ENCODE measurements at places on chromosomes 1 and 21.

GRCh38 chr1:241271427-241271826 is 85.6 kb downstream of the RGS7 start:
- no peak for DNase-seq

- no peak for DNase-seq
These were observed 58.2 kb upstream of the FOXD3 start for GRCh38 chr1:63264161-63264560.

DNA sequence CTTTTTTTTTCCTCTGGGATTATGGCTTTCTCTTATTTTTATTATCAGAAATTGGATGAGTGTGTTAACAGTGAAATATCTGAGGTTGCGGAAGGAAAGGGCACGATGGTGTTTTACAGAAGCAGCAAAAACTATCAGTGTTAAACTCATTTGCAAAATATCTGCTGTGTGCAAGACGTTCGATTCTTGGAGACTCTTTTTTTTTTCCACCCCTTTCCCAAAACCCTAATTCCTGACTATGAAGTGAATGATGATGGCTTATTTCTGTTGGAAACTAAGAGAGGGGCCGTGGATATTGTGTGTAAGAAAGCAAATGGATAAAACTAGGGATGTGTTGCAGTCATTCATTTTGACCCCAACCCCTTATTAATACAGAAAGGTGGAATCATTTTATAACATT is 677 bp downstream of the NCAM2 start:
- DNase-seq: no peak

DNA sequence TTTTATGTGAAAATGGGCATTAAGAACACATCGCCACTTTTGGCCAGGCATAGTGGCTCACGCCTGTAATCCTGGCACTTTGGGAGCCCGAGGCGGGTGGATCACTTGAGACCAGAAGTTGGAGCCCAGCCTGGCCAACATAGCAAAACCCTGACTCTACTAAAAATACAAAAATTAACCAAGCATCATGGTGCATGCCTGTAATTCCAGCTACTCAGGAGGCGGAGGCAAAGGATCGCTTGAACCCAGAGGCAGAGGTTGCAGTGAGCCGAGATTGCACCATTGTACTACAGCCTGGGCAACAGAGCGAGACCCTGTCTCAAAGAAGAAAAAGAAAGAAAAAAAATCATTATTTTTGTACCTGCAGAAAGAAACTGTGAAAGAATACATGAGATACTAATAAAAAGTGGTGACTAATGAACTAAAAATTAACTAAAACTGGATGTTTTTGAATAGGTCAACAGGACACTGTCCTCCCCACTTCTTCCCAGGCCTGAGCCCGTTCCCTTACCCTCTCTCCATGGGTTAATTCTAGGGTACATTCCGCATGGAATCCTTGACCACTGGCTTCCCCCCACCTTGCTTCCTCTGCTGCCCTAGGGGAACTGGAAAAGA is 8.3 kb upstream of the TINAGL1 start:
- no peak for DNase-seq

- no peak for DNase-seq
These were observed 47.1 kb downstream of the LEPR start for GRCh38 chr1:65467536-65467935.
